Kasumi-1 (cell line): ENCODE measurements at places on chromosomes 2 and 18.

- no peak for DNase-seq
These were observed 1199.1 kb downstream of the CNTNAP5 start for GRCh38 chr2:125224188-125224587.

DNA sequence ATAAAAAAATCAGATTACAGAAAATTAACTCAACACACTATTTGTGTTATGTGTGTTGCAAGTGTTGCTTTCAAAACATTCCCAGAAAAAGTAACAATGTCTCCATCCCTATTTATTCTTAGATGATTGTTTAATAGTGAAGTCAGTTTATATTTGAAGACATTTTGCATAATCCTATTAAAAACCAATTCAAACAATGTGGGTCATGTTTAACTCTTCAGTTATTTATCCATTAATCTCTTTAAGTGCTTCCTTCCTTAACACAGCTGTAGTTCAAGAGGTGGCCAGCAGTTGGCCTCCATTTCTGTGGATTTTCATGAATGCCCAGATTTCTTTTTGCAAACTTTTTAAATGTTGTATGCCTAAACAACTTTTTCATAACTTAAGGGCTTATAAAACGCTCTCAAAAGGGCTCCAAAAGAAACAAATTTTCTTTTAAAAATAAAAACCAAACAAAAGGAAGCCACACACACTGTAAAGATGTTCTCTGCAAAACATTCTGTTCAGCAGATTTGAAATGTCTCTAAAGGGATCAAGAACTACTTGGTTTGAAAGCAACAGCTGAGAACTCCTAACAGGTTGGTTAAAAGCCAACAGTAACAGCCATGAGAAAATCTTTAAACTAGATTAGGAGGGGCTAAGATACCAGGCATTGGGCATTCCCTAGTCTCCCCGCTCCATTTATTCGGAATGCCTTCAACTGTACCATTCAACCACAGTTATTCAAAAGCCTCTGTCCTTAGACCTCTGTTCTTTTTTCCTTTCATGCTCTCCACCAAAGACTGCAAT lies 71.5 kb downstream of the THADA start:
- DNase-seq: no peak

GRCh38 chr2:231464576-231465540 lies 574 bp upstream of the NCL start:
- DNase-seq: peak; percentile 73

- no peak for DNase-seq
These were observed 46.7 kb upstream of the FLACC1 start for GRCh38 chr2:201403880-201404279.

- no peak for DNase-seq
These were observed 85.6 kb downstream of the PRKCE start for GRCh38 chr2:45736757-45737704.

DNA sequence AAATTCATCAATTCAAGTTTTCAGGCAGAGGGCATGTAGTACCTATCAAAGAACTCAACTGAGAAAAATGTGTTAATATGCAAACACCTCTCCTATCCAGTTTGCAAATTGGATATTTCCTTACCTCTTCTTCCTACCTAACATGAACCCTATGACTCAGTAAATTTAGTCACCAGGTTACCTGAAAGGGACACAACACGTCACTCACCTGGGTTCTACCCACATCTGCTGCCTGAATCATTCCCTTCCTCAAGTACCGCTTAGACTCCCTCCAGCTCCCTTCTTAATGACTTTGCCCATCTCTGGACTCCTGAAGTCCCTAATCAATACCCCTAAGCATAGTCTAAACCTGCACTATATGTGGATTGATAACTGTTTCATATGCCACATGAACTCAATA lies 10.4 kb downstream of the ANKRD44 start:
- no peak for DNase-seq

- DNase-seq: no peak
These were observed 73.9 kb upstream of the SLC14A2 start for GRCh38 chr18:45541421-45541820.

GRCh38 chr18:72674710-72675109 lies 130.6 kb upstream of the CBLN2 start:
- no peak for DNase-seq

- no peak for DNase-seq
These were observed 29.9 kb upstream of the GPR155 start for GRCh38 chr2:174516501-174517378.

DNA sequence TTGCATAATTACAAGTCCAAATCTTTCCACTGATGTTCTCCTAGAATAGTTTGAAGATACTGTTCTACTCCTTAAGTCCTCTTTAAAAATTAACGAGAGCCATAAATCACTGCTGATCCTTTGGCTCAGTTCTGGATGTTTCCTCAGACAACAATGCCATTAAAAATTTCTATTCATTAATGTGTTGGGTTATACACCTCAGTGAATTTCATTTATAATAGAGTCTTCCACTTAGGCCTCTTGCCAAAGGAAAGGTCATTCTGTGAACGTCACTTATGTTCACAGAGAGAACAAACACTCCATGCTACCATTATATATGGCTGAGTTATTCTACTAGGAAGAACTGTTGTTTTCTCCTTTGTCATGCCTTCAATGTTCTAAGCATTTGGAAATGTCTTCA lies 1472.3 kb upstream of the CELF4 start:
- no peak for DNase-seq

DNA sequence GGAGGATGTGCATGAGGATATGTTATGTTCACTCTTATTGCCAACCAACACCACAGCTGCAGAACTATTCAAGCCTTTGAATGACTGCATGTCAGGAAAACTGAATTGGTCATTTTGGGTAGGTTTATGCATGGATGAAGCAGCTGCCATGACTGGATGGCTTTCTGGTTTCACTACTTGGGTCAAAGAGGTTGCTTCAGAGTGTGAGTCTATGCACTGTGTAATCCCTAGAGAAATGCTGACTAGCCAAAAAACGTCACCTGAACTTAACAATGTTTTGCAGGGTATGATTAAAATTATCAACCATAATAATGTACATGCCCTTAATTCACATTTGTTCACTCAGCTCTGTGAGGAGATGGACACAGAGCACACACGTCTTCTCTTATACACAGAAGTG lies 206.7 kb upstream of the RBBP8 start:
- DNase-seq: no peak

- no peak for DNase-seq
These were observed 586.6 kb upstream of the KLHL29 start for GRCh38 chr2:22798386-22798785.

DNA sequence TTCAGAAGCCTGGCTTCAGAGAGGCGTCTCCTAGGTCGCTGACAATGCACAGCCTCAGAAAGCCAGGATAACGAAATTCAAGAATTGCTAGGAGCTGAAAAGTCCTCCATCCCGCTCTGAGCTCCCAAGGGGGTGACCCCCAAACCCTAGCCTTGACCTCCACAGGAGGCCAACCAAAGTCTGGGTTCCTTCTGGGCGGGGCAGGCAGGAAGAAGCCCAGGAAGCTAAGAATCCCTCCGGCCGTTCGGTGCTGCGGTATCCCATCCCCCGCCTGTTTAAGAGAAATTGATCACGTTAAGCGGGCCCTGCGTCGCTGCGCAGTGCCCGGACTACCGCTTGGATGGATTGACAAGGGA lies 2.5 kb upstream of the OSR1 start:
- DNase-seq: no peak

GRCh38 chr2:46642218-46642617 lies 162.9 kb downstream of the TMEM247 start:
- DNase-seq: no peak

DNA sequence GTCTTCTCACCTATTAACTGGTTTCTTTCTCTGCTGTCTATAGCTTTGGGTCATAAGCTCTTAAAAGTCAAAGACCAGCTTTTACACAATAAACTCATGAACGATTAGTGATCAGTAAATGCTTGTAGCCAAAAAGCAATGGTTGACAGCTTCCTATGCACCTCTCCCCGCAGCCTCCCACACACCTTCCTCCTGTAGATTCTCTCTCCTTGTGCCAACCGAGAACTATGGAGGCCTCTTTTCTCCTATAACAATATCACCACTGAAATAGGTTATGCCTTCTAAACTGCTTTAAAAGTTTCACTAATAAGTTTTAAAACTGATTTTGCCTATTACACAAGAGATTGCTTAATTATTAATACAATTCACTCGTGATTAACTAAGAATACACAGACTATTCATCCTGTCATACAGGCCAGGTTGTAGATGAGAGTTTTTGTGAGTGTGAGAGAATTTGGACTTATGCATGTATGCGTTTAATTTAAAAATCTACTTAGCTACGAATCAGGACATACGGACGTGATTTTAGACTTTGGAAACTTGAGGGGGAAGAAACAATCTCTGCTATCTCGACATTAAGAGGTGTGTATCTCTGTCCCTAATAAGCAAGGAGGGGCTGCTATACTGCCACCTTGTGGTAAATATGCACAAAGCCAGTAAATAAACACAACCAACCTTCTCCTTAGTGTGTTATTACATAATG lies 229.1 kb upstream of the RBBP8 start:
- peak; percentile 44 for DNase-seq

DNA sequence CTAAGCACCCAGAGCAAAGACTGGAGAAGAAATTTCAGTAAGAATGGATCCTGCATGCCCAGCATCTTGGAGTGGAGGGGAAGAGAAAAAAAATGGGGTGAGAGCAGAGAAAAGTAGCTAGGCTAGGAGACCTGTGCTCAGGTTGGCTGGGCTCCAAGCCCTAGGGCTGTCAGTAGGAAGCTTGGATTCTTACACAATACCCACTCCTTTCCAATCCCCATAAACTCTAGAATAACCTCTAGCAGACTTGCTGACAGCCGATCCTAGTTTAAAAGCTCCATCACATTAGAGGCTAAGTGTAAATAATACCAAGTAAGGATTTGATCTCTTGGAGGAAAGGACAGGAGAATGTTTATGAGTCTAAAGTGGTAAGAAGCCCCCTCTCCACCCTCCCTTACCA lies 46.2 kb upstream of the NABP1 start:
- DNase-seq: peak; percentile 49

GRCh38 chr18:43078478-43079092 lies 36.9 kb downstream of the RIT2 start:
- no peak for DNase-seq

GRCh38 chr18:29879763-29880162 lies 1162.8 kb downstream of the DSC3 start:
- DNase-seq: no peak

DNA sequence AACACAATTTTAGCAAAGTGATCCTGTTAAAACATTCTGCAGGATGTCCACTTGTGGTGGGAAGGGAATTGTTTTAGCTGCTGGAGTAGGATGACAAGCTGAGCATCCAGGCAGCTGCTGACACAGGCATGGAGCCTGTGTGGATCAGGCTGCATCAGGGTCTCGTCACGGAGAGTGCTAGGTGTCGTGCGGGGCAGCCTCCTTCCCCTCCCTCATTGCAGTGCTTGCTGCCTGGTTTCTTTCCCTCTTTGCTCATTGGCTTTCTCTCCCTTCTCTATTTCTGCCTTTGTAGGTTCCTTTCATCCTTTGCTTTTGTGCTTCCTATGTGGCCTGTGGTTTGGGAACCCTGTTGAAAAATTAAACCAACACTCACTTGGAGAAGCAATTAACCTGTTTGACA lies 172.9 kb downstream of the TPGS2 start:
- no peak for DNase-seq

DNA sequence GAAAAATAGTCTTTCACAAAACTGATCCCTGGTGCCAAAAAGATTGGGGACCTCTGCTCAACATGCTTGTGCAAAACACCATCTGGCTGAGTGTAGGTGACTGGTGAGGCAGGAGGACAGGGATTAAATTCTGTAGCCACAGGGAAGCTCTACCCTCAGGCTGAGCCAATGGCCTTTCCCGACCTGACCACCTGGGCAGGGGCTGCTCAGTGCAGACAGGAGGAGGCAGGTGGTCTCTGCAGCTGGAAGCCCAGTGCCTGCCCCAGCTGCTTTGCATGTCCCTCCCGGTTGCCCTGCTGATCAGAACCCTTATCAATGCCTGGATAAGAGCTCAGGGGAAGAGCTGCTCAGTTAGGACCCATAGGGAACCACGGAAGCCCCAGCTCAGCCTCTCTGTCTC lies 235.3 kb downstream of the ANKRD36 start:
- DNase-seq: no peak

- DNase-seq: no peak
These were observed 66.1 kb upstream of the APCDD1 start for GRCh38 chr18:10388373-10388772.

DNA sequence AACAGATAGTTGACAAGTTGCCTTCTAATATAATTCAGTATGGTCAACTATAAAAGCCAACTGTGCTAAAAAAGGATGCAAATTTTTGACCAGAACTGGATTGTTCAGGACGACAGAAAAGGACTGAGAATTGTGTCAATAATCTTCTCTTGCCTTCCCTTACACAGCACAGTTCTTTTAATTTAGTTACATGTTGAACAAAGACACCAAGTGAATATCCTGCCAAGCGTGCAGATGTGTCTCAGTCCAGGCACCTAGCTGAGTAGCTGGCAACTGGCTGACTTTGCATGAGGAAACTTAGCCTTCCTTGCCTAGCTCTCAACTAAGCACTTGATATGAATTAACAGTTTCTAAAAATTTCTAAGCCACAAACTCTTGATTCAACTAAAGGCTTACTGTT lies 801.4 kb downstream of the BCL11A start:
- no peak for DNase-seq

- DNase-seq: peak; percentile 45
These were observed 115.1 kb upstream of the NOSTRIN start for GRCh38 chr2:168687314-168687713.
